ENCODE measurements at places on chromosomes 13 and 19.

- no peak for DNase-seq
These were observed 13.7 kb upstream of the ELF1 start for GRCh38 chr13:41032691-41033376.

DNA sequence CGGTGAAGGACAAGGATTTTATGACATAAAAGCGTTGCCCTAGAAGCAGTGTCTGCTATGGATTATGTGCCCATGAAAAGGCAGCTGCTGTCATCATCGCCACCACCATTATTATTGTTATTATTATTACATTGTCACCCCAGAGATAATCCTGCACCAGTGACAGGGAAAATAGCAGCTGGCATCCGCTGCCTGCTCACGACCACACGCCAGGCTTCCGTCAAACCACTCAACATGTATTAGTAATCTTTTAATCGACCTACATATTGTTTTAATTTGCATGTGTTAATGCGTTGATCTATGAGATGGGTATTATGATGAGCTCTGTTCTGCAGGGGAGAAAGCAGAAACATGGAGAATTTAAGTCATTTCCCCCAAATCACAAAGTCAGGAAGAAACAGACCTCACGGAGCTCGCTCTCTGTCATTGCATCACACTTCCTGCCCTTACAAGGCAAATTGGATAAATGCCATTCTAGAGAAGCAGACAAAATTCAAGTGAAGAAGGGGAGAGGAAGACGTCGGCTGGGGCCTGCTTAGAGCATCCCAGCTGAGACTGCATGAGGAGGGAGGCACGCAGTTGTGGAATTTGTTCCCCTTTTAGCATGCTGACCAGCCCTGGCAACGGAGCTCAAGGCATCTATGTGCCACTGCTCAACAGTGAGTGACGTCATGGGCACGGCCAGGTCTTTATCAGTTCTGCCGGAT is at the start of gene FFAR3:
FFAR3 (plus strand) TSS at position 594 of the 707 bp plus-strand sequence. CDS start 431 bp downstream, outside the sequence.
- DNase-seq, result no peak

DNA sequence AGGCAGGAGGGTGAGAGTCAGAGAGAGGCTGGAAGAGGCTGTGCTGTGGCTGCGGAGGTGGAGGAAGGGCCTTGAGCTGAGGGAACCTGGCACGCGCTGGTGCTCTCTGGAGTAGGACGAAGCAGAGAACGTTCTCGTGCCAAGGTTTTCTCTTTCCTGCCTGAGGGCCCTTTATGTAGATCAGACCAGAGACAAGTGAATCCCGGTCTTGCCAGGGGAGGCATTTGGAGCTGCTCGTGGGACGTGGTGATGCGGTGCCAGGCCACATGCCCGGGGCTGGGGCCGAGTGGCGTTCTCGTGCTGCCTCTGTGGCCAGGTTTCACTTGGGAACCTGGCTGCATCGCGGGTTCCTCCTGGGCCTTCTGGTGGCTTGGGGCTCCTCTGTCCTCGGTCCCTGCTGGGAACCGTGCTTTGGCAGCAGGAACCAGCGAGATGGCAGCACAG is 54.2 kb downstream of the KDM4B start:
- DNase-seq, result peak; percentile 35

DNA sequence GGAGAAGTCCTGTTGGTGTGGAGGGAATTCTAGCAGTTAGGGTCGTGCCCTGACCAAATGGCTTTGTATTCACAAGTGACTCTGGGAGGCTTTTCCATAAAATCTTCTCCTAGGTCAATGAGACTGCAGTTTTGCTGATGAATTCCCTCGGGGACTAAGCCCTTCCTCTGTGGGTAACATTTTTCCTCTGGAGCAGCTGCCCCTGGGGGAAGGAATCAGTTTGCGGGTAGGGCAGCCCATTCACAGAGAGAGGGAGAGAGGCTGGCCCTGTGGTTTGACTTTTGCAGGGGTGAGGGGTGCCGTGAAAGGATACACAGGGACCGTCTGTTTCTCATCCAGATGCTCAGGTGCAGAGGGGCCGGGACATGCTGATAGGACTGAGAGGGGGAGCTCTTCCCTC is 67.3 kb downstream of the ERICH6B start:
- DNase-seq, result no peak

DNA sequence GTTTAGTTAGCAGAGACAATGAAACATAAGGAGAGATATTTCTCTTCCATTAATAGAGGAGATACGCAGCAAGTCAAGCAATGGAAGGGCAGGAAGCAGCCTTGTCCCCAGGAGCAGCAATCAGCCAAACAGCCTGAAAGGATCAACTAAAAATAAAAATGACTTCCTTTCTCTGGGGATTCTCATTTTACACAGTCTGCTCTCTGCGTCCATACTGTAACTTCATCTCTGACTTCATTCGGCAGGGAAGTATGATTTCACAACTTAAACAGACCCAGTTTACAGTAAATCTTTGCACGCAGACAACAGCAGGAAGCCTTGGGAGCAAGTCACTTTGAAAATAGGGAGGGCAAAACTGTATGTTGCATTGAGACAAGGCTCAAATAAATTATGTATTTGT is 826.7 kb downstream of the DIAPH3 start:
- DNase-seq, result no peak

DNA sequence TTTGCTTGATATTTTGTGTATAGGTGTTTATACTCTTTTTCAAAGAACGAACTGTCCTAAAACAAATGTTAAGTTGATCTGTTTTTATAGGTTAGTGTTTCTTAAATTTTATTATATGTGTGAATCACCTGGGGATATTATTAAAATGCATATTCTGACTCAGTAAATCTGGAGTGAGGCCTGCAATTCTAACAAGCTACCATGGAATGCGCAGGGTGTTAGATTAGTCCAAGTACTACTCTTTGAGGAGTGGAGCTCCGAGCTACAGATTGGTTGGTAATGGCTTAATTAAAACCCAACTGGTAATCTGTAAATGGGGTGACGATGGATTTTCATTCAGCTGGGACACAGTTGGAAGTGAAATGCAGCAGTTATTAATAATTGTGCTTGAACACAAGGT is 214.1 kb upstream of the UFM1 start:
- DNase-seq, result no peak

- no peak for DNase-seq
These were observed 3.7 kb upstream of the NOP53 start for GRCh38 chr19:47741544-47742140.

DNA sequence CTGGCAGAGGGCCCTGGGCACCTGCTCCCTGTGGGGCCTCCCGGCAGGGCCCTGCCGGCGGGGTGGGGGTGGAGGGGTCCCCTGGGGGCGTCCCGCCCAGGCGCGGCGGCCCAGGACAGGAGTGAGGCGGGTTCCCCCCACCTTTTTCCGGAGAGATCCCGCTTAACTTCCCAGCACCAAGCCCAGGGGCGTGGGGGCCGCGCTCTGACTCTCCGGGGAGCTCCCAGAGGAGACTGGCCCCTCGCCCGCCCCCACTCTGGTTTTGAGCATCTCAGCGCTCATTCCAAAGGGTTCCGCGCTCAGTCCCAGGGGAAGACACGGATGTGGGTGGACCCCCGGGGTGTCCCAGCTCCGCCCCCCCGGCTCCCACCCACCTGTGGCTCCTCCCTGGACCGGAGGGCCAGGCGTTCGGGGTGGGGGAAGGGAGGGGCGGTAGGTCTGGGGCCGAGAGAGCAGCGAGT is 476 bp downstream of the C2CD4C start:
- no peak for DNase-seq
